ENCODE measurements at places on chromosomes 5 and 9.
A peak's percentile ranks its signal among the peaks of the same experiment; 100 is the strongest.

- no peak for DNase-seq
Measured at GRCh38 chr5:1554410-1554967, 30.7 kb upstream of the LPCAT1 start.

DNA sequence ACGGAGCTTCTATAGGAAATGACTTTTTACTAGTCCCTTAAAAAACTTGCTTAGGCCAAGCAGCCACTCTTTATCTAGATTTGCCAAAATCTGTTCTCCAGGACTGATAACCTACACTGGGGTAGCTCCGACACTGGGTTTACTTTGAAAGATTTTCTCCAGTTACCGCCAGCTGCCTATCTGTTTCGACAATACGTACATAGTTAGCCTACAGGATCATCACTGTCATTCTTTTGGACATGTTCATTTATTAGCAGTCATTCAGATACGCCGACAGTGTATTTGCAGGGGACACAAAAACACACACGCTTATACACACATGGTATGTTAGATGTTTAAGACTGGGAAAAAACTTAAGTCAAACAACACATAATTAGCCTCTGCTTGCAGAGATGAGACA, 225.7 kb downstream of the DCP2 start:
- no peak for DNase-seq

DNA sequence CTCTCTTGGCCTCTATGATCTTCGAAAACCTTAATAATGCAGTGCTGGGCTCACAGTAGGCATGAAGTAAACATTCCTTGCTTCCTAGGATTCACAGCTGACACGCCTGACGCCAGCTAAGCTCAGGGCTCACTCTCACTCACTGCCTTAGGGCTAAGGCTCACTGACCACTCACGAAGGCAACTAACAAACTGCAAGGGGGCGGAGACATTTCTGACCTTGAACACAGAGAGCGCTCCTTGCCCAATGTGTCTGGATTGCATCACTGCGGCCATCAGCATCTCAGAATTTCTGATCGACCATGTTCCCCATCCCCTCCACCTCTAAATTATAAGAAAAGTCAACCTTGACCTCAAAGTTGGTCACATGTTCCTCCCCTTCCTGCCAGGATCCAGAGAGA, 372.6 kb downstream of the EBF1 start:
- no peak for DNase-seq

DNA sequence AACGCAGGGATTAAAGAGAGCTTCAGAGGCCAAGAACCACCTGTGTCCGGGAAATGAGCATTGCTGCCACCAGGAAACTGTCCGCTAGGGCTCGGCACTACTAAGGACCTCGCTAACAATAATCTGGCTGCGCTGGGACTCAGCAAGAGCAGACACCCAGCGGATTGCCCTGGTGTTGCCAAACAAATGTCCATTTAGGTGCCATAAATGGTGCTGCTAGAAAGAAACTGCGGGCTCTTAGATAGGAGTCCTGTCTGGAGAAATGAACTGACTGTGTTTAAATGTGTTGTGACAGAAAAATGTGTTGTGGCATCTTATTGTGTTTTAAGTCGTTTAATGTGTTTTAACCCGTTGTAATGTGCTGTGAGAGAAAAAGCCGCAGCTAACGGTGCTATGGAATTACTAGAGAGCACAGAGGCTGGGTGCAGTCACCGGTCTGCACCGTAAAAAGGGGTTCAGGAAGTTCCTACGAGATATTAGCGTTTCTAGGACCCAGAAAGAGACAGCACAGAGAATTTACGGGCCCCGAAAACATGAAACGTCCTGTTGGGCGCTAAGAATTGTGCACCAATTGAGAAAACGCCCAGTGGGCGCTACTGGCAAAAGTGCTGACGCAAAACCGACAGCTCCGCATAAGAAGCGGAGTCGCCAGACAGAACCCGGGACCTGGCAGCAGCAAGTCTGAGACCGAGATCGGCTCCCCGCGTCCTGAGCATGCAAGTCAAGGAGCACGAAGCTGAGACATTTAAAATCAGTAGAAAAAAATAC, 90.6 kb downstream of the ANXA2R start:
- DNase-seq, result peak; percentile 74

- no peak for DNase-seq
Measured at GRCh38 chr9:84620338-84620737, 49.2 kb upstream of the NTRK2 start.

- no peak for DNase-seq
Measured at GRCh38 chr5:15558240-15558639, 58.3 kb downstream of the FBXL7 start.

Measured in HuH-7 (cell line).